MG63 (cell line): ENCODE measurements at places on chromosomes 6 and 20.

DNA sequence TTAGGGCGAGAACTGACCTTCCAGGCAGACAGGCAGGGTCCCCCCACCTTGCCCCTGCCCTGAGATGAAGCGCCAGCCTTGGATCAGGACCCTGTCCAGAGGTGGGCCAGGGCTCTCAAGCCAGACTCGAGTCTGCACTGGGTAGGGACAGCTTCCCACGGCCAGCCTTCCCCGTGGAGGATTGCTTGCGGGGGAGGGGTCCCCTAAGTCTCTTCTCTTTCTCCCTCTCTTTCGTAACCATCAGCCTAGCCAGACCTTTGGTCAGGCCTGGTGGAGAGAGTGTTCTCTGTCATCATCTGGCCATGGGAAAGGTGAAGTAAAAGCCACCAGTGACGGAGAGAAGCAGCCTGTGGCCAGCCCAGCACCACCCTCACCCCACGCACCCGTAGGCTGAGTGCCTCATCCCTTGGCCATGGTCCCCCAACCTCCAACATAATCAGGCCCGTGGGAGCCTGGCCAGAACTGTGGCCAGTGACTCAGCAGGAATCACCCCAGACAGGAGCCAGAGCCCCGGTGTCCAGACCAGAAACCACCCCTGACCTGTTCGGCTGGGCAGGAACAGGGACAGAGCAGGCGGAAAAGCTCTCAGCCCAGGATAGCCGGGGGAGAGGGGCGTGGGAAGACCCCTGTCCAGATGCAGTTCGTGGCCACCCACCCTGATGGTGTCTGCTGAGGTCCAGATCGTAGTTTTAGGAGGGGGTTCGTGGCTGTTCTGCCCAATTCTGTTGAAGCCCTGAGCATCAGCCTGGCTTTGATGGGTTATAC, 47.1 kb downstream of the SNAI1 start:
- DNase-seq = peak; percentile 98

DNA sequence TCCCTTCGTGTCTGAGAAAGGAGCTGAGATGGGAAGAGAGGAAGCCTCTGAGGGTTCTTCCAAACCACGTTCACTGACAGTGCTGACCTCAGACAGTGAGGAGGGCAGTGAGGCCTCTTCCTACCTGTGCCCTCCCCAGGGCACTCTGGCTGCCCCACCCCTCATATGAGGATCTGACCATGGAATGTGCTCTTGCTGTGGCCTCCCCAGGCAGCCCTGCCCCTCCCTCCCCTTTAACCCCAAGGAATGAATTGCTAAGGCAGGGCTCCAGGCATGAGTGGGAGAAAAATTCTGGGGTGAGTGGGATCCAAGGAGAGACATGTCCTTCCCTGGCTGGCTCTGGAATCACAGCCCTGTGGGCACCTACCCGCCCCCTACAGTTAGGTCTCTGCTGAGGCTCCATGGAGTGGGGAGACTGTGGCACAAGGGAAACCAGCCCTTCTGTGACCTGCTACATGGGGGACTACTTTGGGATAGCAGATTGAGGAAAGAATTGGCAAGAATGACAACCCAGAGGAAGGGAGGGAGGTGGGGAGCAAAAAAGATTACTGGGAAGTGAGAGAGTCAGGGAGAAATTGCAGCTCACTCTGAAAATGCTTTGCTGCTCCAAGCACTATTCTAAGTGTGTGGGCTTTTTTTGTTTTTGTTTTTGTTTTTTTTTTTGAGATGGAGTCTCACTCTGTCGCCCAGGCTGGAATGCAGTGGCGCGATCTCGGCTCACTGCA, 29.4 kb downstream of the TNXB start:
- peak; percentile 23 for DNase-seq

DNA sequence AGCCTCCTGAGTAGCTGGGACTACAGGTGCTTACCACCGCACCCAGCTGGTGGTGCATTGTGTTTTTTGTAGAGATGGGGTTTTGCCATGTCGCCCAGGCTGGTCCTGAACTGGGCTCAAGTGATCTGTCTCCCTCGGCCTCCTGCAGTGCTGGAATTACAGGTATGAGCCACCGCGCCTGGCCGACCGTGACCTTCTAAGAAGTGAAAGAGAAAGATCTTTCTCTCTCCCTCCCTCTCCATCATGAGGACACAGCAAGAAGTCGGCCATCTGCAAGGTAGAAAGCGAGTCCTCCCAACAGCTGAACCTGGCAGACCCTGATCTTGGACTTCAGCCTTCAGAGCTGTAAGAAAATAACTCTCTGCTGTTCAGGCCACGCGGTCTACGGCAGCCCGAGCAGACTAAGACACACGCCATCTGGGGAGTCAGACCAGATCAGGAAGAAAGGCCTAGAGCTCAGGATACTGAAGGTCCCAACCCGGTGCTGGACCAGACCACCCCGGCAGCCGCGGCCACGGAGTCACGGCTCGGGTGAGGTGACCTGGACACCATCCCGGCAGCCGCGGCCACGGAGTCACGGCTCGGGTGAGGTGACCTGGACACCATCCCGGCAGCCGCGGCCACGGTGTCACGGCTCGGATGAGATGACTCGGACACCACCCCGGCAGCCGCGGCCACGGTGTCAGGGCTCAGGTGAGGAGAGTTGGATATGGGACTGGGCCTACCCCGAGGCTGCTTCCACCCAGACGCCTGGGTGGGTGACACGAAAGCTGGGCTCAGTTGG, 9.6 kb downstream of the GMEB2 start:
- DNase-seq = no peak

DNA sequence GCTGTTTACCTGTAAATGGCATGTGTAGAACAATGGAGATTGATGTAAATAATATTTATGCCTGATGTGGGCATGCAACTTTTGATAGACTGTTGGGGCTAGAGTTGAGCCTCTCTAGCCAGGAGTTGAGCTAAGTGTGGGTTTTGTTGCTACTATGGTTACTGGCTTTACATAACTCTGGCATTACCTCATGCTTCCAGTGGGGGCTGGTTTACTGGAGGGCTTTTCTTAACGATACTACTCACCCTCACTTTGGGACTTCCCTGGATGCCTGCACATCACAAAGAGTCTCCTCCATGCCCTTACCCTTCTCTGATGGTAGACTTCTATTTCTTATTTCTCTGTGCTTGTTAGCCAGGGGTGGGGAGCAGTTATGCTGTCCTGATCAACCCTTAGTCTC, 524.6 kb upstream of the CDH4 start:
- DNase-seq = no peak

- no peak for DNase-seq
Measured at GRCh38 chr20:50312002-50312681, 121.5 kb downstream of the CEBPB start.
